Posterior cingulate gyrus (tissue), 11 donors: ENCODE measurements at places on chromosomes 12 and 14.

- DNase-seq: no peak
Observed at GRCh38 chr12:123723765-123724164, 11.6 kb downstream of the ATP6V0A2 start.

- no peak for DNase-seq
Observed at GRCh38 chr12:119864591-119864990, 12.5 kb downstream of the CIT start.

DNA sequence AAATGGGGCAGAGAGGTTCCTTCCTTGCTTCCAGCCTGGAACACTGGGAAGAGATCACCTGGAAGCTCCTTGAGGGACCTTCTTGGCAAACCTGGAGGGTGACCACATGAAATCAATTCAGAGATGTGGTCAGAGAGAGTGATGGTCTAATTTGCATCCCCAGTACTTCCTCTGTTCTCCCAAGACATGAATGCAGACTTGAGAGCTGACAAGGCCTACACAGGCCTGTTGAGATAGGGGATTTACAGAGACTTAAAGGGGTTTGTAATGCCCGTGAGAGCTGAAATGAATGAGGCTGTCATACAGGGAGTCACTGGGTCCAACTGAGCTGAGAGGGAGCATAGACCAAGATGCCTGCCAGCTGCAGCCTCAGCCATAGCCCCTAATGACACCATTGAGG is 45.1 kb downstream of the TMX1 start:
- no peak for DNase-seq

- DNase-seq: no peak
Observed at GRCh38 chr12:38328306-38328895, 11.8 kb downstream of the ALG10B start.

GRCh38 chr12:90959538-90960139 is 4.7 kb upstream of the CCER1 start:
- no peak for DNase-seq
